ENCODE measurements at places on chromosomes 1 and 21.

- peak; percentile 41 for DNase-seq
These were observed 46.3 kb upstream of the VANGL1 start for GRCh38 chr1:115595279-115596079.

- DNase-seq: no peak
These were observed 21.3 kb upstream of the S100A10 start for GRCh38 chr1:152014943-152015342.

DNA sequence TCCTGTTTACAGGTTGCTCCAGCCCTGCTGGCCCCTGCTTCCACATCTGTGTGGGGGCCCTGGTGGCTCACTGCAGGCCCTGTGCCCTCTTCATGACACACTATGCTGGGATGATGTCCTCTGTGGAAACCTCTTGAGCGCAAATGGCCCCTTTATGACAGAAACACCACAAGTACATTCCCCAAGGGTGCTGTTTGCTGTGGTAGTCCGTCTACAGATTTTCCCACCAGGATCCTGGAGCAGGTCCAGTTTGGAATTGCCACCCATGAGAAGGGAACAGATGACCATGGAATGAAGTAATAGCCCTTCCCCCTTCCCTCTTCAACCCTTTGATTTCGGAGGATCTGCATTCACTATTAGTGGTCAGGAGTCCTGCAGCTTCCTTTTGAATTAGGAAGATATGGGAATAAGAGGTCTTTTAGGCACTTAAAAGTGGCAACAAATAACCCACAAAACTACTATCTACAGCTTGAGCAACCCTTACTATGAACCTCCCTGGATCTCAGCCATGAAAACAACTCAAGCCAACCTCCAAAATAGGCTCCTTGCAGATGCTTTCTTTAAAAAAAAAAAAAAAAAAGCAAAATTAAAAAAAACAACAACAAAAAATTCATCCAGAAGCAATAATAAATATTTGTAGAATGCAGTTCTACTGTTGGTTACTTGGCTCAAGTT lies 121.9 kb upstream of the TSPAN2 start:
- no peak for DNase-seq

DNA sequence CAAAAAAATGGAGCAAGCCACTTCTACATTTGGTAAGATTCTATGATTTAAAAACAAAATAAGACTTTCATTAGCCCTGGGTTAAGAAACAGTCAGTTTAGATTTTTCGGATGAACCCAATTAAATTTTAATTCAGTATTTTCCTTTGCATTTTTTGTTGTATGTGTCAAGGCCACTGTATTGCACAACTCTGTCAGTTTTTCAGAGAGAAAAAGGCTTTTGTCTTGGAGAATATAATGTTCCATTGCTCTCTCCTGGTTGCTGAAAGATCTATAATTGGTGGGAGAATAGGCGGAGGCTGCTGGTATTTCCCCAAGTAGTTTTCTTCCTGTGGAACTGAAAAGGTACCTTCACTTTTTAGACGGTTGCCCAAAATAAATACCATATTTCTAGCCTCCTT lies 84.6 kb downstream of the NEGR1 start:
- no peak for DNase-seq

DNA sequence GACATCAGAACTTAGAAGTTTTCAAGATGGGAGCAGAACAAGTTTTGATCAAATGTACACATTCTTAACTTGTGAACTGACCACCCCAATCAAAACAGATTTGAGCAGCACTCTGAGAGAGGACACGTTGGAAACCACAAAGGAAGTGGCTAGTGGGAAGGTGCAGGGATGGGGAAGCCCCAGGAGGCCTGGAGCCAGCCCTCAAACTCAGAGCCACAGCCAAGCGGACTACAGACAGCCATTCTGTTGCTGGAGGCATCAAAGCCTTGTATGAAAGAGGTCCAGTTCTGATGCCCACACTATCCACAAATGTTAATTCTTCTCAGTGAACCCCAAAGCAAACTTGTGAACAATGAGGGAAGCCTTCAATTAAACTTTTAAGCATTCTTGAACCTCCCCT lies 143.6 kb upstream of the RAB4A start:
- no peak for DNase-seq

Measured in LNCaP clone FGC (cell line).